Myocyte (in vitro differentiated cells): ENCODE measurements at places on chromosomes 3 and 15. TPM values are rescaled to one million over a fixed set of nuclear protein-coding genes. Genes with fewer than 3 reads are reported as not detected.

- peak; percentile 45 for DNase-seq
Observed at GRCh38 chr3:52792961-52793695, 1.5 kb upstream of the ITIH3 start.

DNA sequence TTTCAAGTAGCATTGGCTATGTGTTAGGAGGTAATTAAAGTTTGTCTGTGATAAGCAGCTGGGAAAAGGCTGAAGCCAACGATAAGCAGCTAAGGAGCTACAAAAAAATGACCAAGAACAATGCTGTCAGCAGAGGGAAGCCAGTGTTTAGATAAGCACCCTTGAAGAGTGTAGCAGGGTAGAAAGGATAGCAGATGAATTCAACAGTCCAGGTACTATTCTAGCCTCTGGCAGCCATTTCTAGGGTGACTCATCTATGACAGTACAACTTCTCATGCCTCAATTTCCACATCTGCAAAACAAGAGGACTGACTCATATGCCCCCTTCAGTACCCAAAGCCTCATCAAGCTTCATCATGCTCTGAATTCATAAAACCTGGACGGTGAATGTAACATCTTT is 617.6 kb upstream of the UBE2E2 start:
- no peak for DNase-seq

- no peak for DNase-seq
Observed at GRCh38 chr3:492586-493316, 296.2 kb downstream of the CHL1 start.

MEGF11 gene
- total RNA-seq: not detected in 2 replicates

DNA sequence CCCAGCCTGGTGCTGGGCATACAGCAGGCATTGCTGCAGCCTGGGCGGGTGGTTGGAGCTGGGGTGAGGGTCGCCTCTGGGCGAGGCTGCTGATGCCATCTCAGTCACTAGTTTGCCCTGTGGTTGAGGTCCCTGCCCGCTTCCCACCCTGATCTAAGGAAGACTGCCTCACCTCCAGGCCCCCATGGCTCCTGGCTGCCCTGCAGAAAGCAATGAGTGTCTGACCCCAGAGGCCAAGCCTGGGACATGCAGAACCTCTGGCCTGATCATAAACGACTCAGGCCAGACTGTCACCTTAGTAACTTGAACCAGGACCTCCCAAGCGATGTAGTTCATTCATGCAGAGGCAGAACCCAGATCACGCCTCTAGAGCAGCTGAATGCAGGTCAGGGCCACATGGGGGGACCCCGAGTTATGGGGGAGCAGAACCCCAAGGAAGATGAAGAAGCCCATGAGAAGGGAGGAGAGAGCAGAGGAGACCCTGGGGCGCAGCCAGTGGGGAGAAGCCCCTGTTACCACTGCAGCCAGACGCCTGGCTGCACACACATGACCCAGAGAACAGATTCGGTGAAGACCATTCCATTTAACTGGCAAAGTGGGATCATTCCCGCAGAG is 213.9 kb downstream of the TBC1D2B start:
- no peak for DNase-seq
